ENCODE measurements at places on chromosomes 1 and 21.
A peak's percentile ranks its signal among the peaks of the same experiment; 100 is the strongest.

- H3K4me1 ChIP-seq = no peaks in the 10 kb centered on the region
- H3K27me3 ChIP-seq = no peaks in the 10 kb centered on the region
- DNase-seq = no peak
- no peaks in the 10 kb centered on the region for H3K36me3 ChIP-seq
Observed at GRCh38 chr1:147717706-147718097, 42.7 kb downstream of the GJA5 start.

GRCh38 chr1:38611664-38612211 lies 247.8 kb downstream of the RRAGC start:
- H3K4me3 ChIP-seq = no peak overlapping the region
- H3K4me1 ChIP-seq = no peaks in the 10 kb centered on the region
- no peaks in the 10 kb centered on the region for H3K36me3 ChIP-seq

DNA sequence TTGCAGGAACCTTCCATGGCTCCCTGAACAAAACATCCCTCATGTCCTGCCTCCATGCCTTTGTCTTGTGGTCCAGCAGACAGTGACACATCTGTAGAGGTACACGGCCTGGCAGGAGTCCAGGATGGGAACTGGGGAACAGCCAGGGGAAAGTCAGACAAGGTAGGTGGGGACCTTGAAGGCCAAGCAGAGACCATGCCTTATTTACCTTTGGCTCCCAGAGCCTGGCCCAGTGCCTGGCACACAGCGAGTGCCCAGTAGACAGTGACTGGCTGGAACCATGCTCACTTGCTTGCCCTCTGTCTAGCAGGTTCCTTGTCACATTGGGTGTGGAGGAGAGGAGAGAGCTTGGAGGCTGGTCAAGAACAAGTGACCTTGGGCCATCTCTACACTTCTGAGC lies 81.0 kb downstream of the BCAR3 start:
- no peaks in the 10 kb centered on the region for H3K36me3 ChIP-seq
- no peak overlapping the region for H3K4me3 ChIP-seq
- DNase-seq = no peak

- no peaks in the 10 kb centered on the region for H3K27me3 ChIP-seq
- no peak for DNase-seq
- H3K36me3 ChIP-seq = peaks cover 3% of the 10 kb centered on the region
- no peaks in the 10 kb centered on the region for H3K4me1 ChIP-seq
Observed at GRCh38 chr1:186671136-186671825, 8.9 kb downstream of the PTGS2 start.

DNA sequence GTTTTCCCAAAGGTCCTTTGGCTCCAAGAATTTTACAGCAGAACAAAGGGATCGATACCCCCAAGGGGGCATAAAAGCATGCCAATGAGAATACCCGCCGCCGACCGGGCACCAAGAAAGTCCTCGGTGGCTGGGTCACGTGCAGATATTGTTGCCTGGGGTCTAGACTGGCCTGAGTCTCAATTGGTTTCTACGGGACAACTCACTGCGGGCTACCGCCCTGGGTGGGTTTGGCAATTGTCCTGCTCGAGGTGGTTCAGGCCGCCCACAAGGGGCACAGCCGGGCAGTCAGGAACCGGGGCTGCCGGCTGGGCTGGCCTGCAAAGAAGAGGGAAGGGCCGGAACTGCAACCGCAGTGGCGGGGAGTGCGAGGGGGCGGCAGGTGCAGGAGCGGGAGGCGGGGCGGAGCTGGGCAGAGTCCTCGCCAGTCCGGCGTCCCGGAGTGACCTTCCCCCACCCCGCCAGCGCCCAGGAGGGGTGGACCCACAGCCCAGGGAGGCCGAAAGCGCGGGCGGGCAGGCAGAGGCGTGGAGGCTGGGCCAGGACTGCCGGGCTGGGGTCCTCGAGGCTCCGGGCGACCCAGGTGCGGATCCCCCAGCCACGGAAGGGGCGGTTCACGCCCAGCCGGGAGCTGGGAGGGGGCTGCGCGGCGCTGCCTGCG lies 926 bp upstream of the ATP1B1 start:
- no peak for DNase-seq
- peak overlapping the region; percentile 95 for H3K4me3 ChIP-seq
- H3K27me3 ChIP-seq = no peaks in the 10 kb centered on the region
- H3K36me3 ChIP-seq = no peaks in the 10 kb centered on the region
- H3K4me1 ChIP-seq = peaks cover 63% of the 10 kb centered on the region
- peak overlapping the region; percentile 53 for H3K27ac ChIP-seq

- no peak for DNase-seq
- H3K36me3 ChIP-seq = no peaks in the 10 kb centered on the region
- H3K4me1 ChIP-seq = no peaks in the 10 kb centered on the region
- no peaks in the 10 kb centered on the region for H3K27me3 ChIP-seq
Observed at GRCh38 chr1:74811436-74812179, 78.7 kb downstream of the TYW3 start.

- no peak for DNase-seq
- no peak overlapping the region for H3K4me3 ChIP-seq
- peaks cover 36% of the 10 kb centered on the region for H3K4me1 ChIP-seq
- H3K27me3 ChIP-seq = no peaks in the 10 kb centered on the region
- H3K36me3 ChIP-seq = no peaks in the 10 kb centered on the region
- H3K27ac ChIP-seq = peak overlapping the region; percentile 66
Observed at GRCh38 chr1:9164532-9164900, 35.6 kb upstream of the GPR157 start.

DNA sequence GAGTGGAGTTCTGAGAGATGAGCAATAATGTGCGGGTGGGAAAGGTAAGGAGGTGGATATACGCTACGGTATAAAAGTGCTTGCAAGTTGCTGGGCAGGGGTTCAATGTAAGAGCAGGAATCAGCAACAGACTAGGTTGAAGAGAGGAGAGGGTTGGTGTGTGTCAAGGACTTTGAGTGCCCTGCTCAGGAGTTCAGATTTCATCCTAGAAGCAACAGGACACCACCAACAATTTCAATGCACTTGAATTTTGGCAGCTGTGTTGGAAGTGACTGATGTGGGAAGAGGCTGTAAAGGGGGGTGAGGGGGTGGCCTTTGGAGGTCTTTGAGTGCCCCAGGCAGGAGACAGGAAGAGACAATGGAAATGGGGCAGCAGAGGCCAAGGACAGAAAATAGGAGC lies 57.3 kb downstream of the RHOU start:
- no peaks in the 10 kb centered on the region for H3K36me3 ChIP-seq
- no peak for DNase-seq
- H3K27ac ChIP-seq = no peak overlapping the region
- H3K27me3 ChIP-seq = no peaks in the 10 kb centered on the region
- no peaks in the 10 kb centered on the region for H3K4me1 ChIP-seq

DNA sequence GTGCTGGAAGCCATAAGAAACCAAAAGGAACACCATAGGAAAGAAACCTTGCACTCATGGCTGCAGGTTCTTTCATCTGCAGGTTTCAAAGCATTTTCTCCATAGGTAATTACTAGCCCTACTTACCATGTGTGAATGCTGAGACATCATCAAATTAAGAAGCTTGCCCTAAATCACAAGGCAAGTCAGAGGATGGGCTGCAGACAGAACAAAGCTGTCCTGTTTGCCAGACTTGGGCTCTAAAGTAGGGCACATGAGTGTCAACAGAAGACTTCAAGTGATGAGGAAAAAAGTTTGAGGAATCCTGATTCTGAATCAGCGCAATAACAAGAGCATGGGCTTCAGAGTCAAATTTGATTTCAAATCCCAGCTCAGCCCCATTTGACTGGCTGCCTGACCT lies 5.8 kb upstream of the EPS15 start:
- no peaks in the 10 kb centered on the region for H3K36me3 ChIP-seq
- H3K27me3 ChIP-seq = no peaks in the 10 kb centered on the region
- H3K27ac ChIP-seq = no peak overlapping the region
- H3K4me3 ChIP-seq = no peak overlapping the region
- DNase-seq = no peak
- no peaks in the 10 kb centered on the region for H3K4me1 ChIP-seq

DNA sequence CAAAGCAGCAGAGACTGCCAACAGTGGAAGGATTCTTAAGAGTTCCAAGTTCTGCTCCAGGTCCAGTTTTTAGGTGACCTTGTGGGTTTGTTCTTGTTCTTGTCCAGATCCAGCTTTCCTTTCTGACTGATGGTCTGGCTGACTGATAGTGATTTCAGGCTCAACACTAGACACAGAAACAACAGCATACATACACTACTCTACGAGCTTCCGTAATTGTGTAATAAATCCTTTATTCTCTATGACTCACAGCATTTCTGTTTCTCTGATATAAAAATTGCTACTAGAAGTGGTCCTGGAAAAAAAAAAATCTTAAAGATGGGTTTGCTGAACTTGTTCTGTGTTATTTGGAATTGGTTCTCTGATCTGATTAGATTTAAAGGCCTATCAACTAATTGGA lies 62.2 kb upstream of the PTCH2 start:
- DNase-seq = no peak
- H3K36me3 ChIP-seq = no peaks in the 10 kb centered on the region
- peaks cover 15% of the 10 kb centered on the region for H3K4me1 ChIP-seq
- no peak overlapping the region for H3K4me3 ChIP-seq

- no peak overlapping the region for H3K27ac ChIP-seq
- no peak for DNase-seq
- no peak overlapping the region for H3K4me3 ChIP-seq
- H3K27me3 ChIP-seq = no peaks in the 10 kb centered on the region
Observed at GRCh38 chr1:177922209-177922608, 47.6 kb downstream of the SEC16B start.
